ENCODE measurements at places on chromosomes 11 and 22.
A peak's percentile ranks its signal among the peaks of the same experiment; 100 is the strongest.

DNA sequence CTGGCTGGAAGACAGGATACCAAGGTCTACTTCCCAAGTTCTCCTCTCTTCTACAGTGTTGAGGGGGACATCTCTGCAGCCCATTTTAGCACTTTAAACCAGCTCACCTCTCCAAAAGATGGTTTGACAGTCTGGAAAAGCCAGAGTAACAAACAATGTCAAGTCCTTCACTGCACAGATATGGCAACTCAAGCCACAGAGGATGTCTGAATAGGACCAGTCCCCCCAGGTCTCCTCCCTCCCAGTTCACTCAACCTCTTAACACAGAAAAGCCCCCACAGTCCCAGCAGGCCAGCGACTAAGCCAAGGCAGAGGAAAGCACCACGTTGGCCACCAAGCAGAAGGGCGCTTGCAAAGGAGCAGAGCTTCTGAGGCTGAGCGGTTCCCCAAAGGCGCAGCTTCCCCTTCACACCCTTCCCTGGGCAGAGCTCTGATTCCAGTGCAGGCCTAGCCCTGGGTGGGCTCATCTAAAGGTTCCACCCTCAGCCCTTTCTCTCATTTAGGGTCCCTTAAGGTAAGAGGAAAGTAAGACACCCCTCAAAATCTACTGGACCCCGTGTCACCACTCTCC, 62.7 kb downstream of the PAK1 start:
- DNase-seq: no peak

- DNase-seq: no peak
These were observed 110.7 kb downstream of the RPL27A start for GRCh38 chr11:8793114-8793777.

GRCh38 chr11:11125618-11126017, 227.4 kb downstream of the CSNK2A3 start:
- DNase-seq: no peak

- DNase-seq: peak; percentile 17
These were observed 364.1 kb upstream of the PITPNB start for GRCh38 chr22:28283068-28283654.

GRCh38 chr11:5280582-5281102, 10.9 kb upstream of the HBE1 start:
- DNase-seq: peak; percentile 85

GRCh38 chr22:17597217-17597616, 31.3 kb downstream of the ATP6V1E1 start:
- DNase-seq: peak; percentile 3

GRCh38 chr11:27418356-27418755, 54.2 kb downstream of the LGR4 start:
- DNase-seq: no peak

DNA sequence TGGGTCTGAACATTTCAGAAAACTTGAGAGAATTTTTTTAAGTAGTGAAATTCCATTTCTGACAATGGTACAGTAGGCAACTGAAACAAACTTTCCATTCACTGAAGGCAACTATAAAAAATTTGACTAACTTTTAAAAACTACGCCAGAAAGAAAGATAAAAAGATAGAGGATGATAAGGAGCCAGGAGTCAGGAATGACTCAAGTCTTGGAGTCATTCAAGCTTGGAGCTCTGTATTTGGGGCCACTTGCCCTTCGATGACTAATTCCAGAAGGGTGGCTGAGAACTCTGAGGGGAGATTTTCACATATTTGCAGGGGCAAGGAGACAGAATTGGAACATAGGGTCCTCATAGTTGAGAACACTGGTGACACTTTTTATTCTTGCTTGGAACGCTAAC, 1083.2 kb upstream of the CNTN5 start:
- DNase-seq: no peak

- DNase-seq: no peak
These were observed 87.5 kb downstream of the TMEM135 start for GRCh38 chr11:87125257-87125656.

GRCh38 chr11:114426280-114426679, 13.0 kb upstream of the REXO2 start:
- no peak for DNase-seq

DNA sequence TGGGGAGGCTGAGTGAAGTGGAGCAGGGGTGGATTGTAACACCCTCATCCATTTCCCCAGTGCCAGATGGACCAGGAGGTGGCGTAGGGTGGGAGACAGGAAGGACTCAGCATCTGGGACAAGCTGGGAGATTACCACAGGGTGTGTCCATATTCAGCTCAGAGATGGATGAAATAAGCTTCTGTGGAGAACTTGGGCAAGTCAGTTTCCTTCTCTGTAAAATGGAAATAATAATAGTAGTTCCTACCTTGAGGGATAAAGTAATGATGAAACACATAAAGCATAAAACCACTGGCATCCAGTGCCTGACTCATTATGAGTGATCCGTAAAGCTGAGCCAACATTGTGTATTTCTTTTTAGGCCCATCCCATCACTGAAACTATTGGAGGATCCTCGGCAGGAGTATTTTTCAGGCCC, 607 bp upstream of the ROBO4 start:
- DNase-seq: peak; percentile 82

DNA sequence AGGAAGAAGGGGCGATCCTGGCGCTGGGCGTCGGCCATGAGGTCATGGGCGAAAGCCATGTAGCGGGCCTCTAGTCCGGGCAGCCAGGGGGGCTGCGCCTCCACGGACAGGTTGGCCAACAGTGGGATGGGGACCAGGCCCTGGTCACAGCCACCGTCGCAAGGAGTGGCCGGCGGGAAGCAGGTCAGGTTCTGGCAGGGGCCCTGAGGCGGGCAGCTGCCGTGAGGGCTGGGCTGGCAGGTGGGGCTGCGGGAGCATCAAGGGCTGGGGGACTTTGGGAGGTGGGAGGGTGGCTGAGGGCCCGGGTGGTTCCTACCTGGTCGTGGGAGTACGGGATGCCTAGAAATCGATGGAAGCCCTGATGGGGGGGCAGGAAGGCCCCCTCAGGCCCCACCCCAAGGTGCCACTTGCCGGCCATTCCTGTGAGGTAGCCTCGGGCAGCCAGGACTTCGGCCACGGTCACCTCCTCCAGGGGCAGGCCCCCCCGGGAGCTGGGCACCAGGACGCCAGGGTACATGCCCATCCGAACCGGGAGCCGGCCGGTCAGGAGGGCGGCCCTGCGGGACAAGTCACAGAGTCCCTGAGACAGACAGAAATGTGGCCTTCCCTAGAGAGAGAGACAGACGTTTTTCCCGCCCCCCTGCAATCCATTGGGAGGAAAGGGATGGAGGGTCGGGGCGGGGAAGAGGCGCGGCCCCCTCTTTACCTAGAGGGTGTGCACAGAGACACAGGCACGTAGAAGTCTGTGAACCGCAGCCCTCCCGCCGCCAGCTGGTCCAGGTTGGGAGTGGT, 906 bp downstream of the ARSA start:
- DNase-seq: no peak

DNA sequence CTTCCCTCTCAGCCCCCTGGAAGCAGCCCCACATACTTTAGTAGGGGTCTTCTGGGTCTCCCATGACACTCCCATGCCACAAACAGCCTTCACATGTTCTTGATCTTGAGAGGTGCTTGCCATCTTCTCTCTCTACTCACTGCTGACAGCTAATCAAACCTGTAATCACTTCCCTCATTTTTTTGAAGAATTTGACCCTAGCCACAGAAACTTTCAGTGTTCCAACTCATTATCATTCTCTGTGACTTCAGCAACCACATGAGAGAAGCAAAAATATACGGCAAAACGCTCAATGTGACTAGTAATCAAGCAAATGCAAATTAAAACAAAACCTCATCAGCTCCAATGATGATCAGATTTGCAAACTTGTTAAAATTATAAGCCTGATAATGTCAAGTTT, 38.3 kb upstream of the POU2AF2 start:
- no peak for DNase-seq

DNA sequence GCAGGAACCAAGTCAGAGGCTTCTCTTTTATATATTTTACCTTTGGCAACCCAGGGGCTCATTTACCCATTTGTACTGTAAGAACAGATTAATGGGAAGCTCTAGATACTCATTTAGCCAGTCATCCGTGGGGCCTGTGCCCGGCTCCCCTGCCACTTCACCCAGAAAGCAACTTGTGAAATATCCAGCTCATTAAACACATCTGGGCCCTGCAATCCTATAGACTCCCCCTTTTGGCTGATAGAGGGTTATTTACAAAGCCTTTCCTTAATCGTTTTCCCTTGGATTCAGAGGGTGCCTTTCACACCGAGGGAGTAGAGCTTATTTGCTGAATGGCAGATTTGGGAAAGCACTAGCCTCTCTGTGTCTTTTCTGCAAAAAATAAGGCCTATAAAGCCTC, 118.7 kb upstream of the SORL1-AS1 start:
- no peak for DNase-seq

DNA sequence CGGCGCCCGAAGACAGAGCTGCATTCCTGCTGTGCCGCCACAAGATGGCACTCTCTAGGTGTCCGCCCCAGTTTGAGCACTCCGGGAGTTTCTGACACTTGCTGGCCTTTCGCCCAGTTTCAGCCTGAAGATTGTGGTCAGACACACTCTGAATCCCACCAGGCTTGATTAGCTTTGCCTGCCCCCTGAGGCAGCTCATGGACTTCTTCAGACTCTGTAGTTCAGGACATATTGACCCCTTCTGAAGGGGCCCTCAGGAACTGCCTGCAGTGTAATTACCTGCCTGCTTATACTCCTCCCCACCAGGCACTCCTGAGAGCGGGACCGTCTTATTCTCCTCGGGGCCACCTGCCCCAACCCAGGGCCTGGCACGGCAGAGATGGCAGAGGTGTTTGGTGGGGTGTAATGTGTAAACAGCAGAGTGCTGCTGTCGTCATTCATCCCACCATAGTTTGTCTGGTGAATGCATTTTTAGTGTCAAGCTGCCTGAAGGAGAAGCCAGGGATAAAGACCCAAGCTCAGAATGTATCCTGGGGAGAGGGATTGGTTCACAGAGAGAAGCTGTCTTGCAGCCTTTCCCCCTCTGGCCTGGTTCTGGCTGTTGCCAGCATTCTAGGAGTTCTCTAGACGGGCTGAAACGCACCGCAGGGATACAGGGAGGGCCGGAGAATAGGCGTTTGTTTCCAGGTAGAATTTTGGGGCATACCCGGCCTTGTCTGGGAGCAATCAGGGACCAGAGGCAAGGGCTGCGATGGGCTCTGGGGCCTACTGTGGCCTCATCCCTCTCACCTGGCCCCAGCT, 46.4 kb downstream of the EIF3F start:
- peak; percentile 71 for DNase-seq

DNA sequence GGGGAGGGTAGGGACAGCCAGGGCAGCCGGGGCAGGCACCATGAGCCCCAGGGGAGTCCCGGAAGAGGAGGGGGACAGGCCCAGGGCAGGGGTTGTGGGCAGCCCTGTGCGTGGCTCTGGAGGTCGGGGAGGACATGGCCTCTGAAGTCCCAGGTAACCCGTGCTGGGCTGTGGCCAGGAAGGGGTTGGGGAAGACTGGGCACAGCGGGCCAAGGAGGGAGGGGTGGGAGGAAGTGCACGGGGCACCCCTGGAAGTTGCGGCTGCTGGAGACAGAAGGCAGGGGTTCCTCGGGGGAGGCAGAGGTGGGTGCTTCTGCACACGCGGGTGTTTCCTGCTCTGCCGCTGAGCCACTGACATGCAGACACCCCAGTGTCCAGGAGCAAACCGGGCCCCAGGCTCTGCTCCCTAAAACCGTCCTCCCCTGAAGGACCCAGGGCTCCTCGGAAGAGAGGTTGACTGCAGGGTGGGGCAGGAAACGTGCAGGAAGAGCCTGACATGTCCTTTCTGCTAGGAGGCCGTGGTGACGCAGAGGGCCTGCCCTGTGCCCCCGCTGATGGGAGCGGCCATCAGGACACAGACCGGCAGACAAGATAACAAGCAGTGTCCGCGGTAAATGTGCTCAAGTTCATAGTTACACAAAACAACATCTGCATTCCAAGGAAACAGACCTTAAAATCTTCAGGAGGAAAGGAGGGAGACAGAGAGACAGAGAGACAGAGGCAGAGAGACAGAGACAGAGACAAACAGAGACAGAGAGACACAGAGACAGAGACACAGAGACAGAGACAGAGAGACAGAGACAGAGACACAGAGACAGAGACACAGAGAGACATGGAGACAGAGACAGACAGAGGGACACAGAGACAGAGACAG, 5.7 kb downstream of the TNNI2 start:
- DNase-seq: no peak

GRCh38 chr11:123483466-123483865, 53.4 kb downstream of the GRAMD1B start:
- DNase-seq: no peak

GRCh38 chr11:8908099-8908498, 2.9 kb upstream of the AKIP1 start:
- DNase-seq: no peak

GRCh38 chr11:62664405-62665074, 470 bp downstream of the C11orf98 start:
- no peak for DNase-seq

- DNase-seq: no peak
These were observed 72.9 kb downstream of the ABTB2 start for GRCh38 chr11:34284811-34285481.

GRCh38 chr22:49964136-49965090, 3.8 kb downstream of the PIM3 start:
- DNase-seq: no peak

DNA sequence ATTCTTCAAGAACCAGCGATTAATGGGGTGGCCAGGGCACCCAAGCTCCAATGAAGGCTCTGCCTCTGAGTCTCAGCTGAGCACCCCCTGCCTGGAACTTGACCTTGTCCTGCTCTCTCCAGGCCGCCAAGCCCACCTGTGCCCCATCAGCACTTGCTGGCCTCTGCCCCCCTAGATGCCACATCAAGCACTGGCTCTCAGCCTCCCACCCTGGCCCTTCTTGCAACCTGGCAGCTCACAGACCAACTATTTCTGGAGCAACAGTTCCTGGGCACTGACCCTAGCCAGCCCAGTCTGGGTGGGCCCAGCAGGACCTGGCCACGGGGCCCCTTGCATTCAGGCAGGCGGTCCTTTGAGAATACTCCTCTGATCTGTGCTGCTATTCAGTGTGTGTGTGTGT, 98.8 kb upstream of the PITPNB start:
- DNase-seq: no peak

GRCh38 chr11:69904161-69904973, 85.2 kb upstream of the FGF3 start:
- no peak for DNase-seq

DNA sequence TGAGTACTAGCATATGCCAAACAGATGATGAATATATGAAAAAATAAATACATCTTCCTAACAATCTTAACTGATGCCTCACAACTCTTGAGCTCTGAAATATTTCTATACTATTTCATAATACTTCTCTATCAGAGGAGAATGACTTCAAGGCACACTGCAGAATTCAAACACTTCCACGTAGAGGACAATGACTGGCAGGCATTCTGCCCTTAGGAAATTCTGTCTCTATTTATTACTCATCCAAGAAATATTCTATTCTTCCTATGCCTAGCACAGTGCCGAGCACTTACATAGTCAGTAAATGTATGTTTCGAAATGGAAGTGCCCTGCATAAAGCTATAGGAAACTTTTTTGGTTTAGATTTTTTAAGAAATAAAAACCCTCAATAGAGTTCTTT, 809.1 kb downstream of the DLG2 start:
- DNase-seq: peak; percentile 16
